ENCODE measurements at places on chromosomes 2 and 18.

- DNase-seq: no peak
Observed at GRCh38 chr2:192544371-192544955, 349.7 kb upstream of the TMEFF2 start.

- DNase-seq: no peak
Observed at GRCh38 chr2:70030724-70031420, 56.4 kb upstream of the PCBP1 start.

DNA sequence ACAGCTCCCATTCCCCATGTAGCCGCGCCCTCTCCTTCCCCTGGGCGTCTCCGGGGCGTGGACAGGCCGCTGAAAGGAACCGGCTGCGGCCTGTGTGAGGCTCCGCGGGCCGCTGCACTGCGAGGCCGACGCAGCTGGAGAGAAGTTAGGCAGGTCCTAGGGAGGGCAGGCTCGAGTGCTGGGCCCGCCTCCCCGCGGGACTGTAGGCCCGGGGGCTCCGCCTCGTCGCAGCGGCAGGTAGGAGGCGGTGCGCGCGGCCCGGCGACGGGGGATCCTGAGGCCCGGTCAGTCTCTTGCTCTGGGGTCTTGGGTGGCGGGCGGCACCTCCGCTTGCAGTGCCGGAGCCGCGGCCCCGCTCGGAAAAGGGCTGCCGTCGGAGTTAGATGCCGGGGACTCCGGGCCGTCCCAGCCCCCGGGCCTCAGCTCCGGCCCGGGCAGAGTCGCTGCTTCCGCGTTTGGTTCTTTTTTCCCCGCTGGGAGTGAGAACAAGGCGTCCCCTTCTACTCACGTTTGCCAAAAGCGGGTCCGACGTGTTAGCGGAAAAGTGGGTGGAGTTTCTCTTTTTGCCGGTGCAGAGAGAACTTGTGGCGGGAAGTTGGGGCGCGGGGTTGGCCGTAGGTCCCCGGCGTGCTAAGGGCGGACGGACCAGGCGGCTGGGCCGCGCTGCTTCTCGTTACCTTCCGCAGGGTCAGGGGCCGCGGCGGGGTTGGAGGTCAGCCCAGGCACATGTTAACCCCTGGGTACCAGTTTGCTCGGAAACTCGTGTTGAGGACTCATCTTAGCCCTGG is at the start of gene VRK2:
Gene VRK2 (plus strand): TSS at position 222 of the 788 bp plus-strand sequence. CDS start 2,026 bp downstream, outside the sequence.
- DNase-seq: peak; percentile 84

- DNase-seq: no peak
Observed at GRCh38 chr18:38980420-38980819, 1414.8 kb upstream of the CELF4 start.

GRCh38 chr2:26395394-26395793 is 6.3 kb upstream of the DRC1 start:
- no peak for DNase-seq

DNA sequence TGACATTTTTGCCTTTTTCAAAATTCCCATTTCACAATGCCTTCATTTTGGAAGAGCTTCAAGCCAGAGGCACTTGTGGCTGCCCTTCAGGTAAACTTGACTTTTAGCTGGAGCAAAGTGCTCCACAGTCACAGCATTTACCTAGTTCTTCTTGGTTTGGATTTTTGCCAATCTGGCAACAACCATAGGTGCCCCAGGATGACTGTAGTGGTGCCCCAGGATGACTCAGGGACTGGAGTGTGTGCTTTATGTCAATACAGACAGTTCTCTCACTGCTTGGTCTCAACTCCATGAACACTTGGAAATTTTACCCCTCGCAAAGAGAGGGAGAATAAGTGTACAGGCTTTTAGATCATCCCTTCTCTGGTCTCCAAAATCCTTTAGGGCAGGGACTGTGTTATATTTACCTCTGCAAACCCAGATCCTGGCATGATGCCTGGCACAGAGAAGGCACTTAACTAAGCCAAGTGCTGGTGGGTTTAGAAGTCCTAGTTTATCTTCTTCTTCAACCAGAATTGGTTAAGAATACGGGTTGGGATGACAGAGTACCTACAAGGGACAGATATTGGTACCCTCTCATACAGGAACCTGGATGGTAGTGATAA is 15.3 kb upstream of the PTPN4 start:
- no peak for DNase-seq

- no peak for DNase-seq
Observed at GRCh38 chr2:236644502-236644911, 74.9 kb downstream of the ACKR3 start.

GRCh38 chr18:44668270-44668975 is 12.3 kb upstream of the SETBP1 start:
- DNase-seq: no peak

DNA sequence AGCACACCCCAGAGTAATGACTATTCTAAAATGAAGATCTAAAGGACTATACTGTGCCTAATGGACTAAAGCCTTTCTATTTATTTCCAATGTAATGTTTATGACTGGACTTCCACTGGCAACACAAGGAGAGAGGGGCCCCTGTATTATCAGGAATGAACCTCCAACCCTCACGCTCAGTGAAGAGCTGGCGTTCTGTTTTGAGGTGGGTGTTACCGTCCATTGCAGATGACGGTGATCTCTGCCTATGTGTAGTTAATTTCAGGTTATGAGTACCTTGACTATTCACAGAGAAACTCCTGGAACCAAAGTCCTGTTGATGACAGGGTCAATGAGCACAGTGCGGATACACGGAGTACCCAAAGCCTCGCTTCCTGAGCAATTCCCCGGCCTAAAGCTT is 85.4 kb downstream of the MEP1B start:
- DNase-seq: no peak

GRCh38 chr2:182088681-182089320 is 103.1 kb downstream of the PPP1R1C start:
- no peak for DNase-seq

GRCh38 chr2:42079737-42080287 is 32.0 kb downstream of the PKDCC start:
- no peak for DNase-seq

DNA sequence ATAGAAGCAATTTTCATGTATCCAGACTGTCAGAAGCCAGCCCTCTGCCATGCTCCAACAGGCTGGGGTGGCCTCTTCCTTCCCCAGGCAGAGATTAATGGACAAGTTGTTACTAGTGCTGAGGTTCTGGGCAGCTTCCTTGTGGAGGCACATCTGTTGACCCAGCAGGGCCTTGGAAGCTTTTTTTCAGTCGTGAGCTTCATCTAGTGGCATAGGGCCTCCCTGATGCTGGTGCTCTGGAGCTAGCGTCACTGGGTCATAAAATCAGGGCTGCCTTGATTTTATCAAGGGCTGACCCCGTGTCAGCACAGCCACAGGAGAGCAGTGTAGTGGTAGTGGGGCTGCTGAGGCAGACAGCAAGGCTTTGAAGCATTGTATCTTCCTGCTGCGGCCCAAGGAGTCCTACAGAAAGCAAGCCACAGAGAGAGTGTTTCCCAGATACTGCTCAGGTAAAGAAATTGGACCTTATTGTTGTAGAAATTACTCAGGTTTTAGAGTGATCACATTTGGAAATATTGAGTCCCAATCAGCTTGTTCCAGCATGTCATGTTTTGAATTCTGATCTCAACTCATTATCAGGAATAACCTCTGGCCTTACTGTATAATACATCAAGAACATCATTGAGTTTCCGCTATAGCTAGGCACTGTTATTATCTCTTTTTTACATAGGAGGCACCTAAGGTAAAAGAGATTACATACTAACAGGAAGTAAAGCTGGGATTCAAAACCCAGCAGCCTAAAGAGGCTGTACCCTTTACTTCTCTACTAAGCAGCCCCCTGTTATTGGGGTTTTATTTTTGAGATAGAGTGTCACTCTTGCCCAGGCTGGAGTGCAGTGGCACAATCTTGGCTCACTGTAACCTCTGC is 92.3 kb upstream of the ALPP start:
- DNase-seq: no peak

GRCh38 chr2:20635113-20635510 is 15.8 kb downstream of the HS1BP3 start:
- no peak for DNase-seq

DNA sequence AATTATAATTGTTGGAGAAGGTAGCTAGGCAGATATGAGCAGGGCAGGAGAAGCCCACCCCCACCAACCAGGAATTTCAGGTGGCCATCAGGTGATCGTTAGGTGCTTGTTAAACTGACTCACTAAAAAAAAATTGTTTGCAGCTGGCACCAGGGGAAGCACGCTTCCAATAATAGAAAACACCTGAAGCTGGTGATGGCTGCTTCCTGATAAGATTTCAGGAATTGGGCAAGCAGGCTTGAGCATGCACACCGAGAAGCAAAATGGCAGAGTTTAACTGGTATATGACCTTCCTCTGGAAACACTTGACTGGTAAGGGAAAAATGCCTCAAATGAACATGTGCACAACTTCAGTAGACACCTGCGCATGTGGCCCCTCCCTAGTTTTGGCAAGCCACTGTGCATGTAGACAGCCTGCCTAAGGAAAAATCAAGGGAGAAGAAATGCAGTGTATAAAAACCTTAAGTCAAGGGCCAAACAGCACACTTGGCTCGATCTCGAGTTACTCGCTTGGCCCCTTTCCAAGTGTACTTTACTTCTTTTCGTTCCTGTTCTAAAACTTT is 292.8 kb downstream of the CCDC85A start:
- DNase-seq: no peak

Data from NCI-H460 (cell line).